Astrocyte of the hippocampus (primary cell): ENCODE measurements at places on chromosomes 5 and 9.

GRCh38 chr5:39107350-39107749 is 33.2 kb upstream of the RICTOR start:
- DNase-seq, result no peak

DNA sequence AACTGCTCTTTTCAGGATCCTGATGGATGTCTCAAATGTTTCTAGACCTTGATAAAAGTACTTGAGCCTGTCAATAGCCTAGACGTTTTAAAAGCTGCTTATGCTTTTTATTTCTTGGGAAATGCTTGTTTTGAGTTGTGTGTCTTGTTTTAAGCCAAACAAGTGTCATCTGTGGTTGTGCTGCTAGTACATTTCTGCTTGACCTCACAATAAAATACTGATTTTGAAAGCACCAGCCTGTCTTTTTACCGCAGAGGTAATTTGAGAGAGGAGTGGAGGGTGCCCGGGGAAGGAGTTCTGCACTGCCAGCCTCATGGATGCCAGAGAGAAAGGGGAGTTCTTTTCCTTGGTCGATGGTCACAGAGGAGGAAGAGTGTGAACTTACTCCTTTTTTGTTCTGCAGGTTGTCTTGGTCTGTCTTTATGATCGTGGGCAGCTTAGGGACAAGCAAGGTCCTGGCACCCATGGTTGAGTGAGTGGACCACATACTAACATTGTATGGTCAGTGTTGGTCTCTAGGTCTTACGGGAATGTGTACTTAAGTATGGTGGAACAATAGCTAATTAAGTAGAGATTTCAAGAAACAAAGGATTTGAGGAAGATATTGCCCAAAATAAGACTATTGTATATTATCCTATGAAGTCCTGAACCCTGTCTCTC is 61.0 kb downstream of the TRIO start:
- DNase-seq, result no peak

DNA sequence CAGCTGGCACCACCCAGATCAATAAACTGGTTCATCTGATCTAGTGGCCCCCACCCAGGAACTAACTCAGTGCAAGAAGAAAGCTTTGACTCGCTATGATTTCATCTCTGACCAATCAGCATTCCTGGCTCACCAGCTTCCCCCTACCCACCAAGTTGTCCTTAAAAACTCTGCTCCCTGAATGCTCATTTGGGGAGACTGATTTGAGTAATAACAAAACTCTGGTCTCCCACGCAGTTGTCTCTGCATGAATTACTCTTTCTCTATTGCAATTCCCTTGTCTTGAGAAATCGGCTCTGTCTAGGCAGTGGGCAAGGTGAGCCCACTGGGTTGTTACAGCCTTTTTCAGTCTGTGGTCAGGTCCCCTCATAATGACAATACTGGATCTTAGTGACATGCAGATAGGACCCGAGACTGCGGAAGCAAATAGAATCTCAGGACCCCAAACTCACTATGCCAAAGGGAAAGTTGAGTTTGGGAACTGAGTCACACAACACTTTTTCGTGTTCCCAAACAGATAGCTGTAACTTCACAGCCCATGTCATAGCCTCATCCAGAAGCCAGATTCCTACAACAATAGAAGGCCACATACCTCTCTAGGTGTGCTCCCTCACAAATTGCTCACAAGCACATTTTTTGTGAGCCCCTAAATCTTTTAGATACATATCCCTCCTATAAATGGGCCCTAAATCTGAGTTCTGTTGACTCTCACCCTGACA is 175.2 kb upstream of the RAI14 start:
- no peak for DNase-seq

GRCh38 chr5:149386166-149386565 is 7.1 kb upstream of the IL17B start:
- DNase-seq, result no peak

DNA sequence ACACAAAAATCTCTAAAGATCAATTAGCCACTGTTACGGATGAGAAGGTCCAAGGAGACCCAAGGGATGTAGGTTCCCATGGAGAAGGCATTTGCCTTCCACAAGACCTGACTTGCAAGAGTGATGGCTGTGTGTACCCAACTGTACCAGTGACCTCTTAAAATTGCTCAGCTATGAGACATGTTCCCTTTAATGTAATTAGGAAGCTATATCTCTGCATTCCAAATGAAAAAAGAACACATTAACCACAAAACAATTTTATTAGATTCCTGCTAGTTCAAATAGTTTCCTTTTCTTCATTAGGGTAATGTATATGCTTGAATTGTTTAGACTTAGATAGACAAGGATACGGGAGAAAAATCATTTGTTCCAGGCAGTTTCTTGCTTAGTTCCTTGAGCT is 3.3 kb downstream of the OR2Y1 start:
- DNase-seq, result no peak

- DNase-seq, result no peak
These were observed 58.4 kb upstream of the RUSC2 start for GRCh38 chr9:35431467-35431866.

GRCh38 chr9:129458155-129458661 is 162.7 kb downstream of the C9orf50 start:
- DNase-seq, result peak; percentile 37

GRCh38 chr5:75368391-75368790 is 31.4 kb downstream of the HMGCR start:
- DNase-seq, result no peak
